ENCODE measurements at places on chromosomes 11 and 22. TPM values are rescaled to one million over a fixed set of nuclear protein-coding genes. Genes with fewer than 3 reads are reported as not detected.

DNA sequence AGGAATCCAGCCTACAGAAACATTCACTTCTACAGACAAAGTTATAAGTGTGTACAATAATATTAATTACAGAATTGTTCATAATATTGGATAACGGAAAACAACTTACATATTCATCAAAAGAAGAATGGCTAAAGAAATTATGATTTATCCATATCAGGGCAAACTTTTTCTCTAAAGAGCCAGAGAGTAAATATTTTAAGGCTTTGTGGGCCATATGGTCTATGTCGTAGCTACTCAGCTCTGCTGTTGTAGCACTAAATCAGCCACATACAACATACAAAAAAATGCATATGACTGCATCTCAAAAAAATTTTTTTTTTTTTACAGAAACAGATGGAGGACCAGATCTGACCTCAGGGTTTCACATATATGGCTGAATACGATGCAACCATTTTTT, 96.7 kb upstream of the GALNT18 start:
- H3K36me3 ChIP-seq: peaks cover 5% of the 10 kb centered on the region
- DNase-seq: no peak
- H3K4me3 ChIP-seq: no peak overlapping the region

- H3K36me3 ChIP-seq: no peaks in the 10 kb centered on the region
- H3K27me3 ChIP-seq: no peaks in the 10 kb centered on the region
- no peak overlapping the region for H3K4me3 ChIP-seq
- no peak overlapping the region for H3K27ac ChIP-seq
- no peak for DNase-seq
These were observed 18.4 kb upstream of the OSBPL5 start for GRCh38 chr11:3183523-3183922.

GRCh38 chr11:45109400-45109799, 37.0 kb upstream of the PRDM11 start:
- no peaks in the 10 kb centered on the region for H3K4me1 ChIP-seq
- no peaks in the 10 kb centered on the region for H3K36me3 ChIP-seq
- DNase-seq: no peak
- no peak overlapping the region for H3K4me3 ChIP-seq

DNA sequence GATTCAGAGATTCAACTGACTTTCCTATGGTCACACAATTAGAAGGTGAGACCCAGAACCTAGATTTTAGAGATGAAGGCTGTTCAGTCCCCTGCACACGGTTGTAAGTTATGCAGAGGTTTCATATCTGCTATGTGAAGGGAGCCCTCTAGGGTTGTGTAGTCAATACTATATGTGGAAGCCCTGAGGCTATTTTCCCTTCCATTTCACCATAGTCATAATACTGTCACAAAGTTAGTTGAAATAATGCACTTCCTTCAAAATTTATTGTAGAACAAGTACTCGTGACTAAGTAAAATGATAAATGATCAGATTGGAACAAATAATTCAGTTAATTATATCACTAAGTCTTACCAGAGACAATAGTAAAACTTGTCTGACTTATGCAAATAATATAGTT, 48.8 kb downstream of the ENDOD1 start:
- peak overlapping the region; percentile 27 for H3K27ac ChIP-seq
- no peak overlapping the region for H3K4me3 ChIP-seq
- H3K36me3 ChIP-seq: no peaks in the 10 kb centered on the region
- peaks cover 16% of the 10 kb centered on the region for H3K4me1 ChIP-seq
- no peak for DNase-seq

- no peak for DNase-seq
- no peak overlapping the region for H3K4me3 ChIP-seq
- peaks cover 3% of the 10 kb centered on the region for H3K36me3 ChIP-seq
- H3K27ac ChIP-seq: no peak overlapping the region
- H3K27me3 ChIP-seq: peaks cover 7% of the 10 kb centered on the region
These were observed 11.6 kb upstream of the GNAZ start for GRCh38 chr22:23058481-23059283.

OR52D1 gene
- not detected for total RNA-seq

RGL4 gene
- 22.9 TPM for total RNA-seq

CARD16 gene
- total RNA-seq: 8.0 TPM
